Effector CD8-positive, alpha-beta T cell (primary cell): ENCODE measurements at places on chromosomes 1 and 21.

- no peak for DNase-seq
Measured at GRCh38 chr1:172600615-172601014, 58.3 kb upstream of the FASLG start.

DNA sequence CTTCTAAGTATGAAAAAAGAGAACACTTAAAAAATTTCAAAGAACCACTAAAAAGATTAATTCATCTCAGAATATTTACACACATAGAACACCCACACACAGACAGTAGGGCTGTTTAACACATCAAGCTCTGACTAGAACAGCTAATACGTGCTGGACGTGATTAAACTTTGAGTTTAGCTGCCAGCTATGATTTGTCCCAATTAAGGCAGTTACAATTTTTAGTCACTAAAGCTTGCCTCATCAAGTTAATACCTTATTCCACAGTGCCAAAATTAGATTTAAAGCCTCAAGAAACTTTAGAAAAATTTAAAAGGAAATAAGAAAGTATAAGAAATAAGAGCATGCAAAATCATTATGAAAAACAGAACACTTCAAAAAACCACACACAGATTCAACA, 18.9 kb downstream of the SLC16A1 start:
- DNase-seq = no peak

GRCh38 chr1:25072461-25072860, 142.4 kb upstream of the RUNX3 start:
- DNase-seq = no peak

DNA sequence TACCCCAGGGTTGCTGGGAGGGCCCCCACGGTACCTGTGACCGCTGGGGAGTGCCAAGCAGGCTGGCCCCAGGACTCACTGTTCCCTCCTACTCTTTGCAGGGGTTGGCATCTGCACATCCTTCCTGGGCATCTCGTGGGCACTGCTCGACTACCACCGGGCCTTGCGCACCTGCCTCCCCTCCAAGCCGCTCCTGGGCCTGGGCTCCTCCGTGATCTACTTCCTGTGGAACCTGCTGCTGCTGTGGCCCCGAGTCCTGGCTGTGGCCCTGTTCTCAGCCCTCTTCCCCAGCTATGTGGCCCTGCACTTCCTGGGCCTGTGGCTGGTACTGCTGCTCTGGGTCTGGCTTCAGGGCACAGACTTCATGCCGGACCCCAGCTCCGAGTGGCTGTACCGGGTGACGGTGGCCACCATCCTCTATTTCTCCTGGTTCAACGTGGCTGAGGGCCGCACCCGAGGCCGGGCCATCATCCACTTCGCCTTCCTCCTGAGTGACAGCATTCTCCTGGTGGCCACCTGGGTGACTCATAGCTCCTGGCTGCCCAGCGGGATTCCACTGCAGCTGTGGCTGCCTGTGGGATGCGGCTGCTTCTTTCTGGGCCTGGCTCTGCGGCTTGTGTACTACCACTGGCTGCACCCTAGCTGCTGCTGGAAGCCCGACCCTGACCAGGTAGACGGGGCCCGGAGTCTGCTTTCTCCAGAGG, 6.8 kb downstream of the XKR8 start:
- DNase-seq = no peak

DNA sequence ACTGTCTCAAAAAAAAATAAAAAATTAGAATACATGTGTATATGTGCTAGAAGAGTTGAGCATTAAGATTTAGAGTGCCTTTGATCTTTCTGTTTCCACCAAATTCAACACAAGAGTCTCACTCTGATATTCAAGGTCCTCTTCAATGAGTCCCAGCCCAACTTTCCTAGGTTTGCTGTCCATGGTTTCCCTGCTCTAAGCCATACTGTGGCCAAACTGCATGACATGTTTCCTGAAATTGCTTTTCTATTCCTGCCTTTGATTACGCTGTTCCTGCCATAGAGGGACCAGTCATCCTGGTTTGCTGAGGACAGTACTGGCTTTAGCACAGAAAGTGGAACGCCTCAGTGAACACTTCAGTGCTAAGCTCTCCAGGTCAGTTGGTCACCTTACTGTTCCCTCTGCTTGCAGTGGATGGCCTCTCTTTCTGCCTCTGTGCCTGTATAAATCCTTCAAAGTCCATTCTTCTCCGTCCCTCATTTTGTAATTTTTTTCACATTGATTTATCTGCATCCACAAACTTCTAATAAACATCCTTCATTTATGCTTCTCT, 305.9 kb upstream of the PROX1 start:
- no peak for DNase-seq

- DNase-seq = no peak
Measured at GRCh38 chr1:196209983-196210382, 398.3 kb downstream of the KCNT2 start.

DNA sequence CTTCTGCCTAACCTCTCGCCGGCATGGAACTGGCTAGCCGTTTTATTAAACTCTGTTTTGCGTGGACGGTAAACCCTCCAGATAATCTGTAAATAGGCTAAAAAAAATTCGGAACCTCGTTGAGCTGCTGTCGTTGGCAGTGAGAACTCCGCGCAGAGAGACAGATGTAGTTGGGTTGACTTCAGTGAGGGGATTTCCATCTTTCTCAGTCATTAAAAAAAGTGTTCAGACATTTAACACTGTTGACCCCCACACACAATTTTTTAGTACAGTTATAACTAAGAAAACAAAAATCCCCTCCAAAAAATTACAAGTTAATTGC, 464 bp downstream of the PARK7 start:
- DNase-seq = no peak

DNA sequence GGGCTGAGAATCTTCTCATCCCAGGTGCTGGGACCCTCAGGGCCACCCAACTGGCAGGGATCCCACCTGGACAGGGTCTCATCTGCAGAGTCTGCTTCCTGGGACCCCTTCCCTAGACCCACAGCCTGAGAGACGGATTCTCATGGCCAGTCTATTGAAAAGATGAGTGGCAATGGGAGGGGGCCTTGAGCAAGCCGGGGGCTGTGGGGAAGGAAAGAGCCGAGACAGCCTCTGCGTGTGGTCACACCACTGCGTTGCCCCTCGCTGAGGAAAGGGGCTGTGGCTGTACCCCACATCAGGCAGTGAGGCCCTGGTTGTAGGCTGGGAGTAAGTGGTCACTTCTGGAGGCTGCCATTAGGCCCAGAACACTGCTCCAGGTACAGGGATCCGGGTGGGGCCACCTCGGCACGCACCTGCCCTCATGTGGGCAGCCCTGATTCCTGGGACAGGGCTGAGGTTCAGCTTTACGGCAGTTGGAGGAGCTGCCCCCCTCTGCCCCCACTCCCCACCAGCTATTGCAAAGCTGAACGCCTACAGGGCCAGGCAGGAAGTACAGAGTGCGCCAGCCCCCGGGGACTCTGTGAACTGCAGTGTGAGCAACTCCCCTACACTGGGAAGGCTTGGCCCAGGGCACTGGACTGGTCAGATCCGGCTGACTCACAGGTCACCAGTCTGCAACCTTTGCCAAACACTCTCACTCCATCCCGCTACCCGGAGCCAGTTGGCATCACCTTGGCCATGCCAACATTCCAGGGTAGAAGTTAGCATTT, 106.9 kb downstream of the RIPK4 start:
- no peak for DNase-seq

DNA sequence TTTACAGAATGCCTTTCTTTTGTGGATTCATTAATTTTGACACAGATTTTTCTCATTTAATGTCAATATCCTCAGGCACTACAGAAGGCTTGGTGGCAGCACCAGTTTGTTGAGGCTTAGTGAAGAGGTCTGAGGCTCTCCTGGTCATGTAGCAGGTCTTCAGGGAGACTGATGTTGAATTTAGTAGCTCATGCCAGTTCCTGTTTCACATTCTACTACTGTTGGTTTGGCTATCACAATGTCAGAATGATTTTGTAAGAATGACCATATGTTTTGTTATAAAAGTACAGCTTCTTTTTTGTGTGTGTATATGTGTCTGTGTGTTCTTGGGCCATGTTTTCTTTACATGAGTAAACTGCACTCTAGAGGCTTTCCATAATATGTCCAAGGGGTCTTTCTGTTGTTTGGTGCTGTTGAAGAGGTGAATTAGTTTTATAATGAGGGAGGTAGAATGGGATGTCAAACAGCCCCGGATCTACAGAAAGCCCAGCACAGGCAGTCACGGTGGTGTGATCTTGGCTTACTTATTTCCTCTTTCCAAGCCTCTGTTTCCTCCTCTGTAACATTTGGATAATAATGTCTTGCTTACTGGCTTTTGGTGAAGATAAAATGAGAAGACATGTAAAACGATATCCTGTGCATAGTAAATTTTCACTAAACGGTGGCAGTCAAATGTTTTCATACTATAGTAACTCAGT, 32.0 kb downstream of the C1orf21 start:
- DNase-seq = no peak

DNA sequence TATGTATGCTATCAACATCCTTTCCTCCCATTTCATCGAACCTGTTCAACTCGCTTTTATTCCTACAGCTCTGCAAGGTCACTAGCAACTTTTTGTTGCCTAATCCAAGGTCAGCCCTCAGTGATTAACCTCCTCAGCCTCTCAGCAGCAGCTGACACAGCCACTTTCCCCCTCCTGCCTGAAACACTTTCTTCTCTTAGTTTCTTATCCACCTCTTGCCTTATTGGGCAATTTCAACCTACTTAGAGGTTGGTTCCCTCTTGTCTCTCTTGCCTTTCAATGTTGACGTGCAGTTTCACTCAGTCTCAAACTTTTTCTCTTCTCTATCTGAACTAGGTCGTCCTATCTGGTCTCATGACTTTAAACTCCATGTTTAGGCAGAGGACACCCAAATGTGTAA, 156.3 kb downstream of the C1orf94 start:
- DNase-seq = no peak

DNA sequence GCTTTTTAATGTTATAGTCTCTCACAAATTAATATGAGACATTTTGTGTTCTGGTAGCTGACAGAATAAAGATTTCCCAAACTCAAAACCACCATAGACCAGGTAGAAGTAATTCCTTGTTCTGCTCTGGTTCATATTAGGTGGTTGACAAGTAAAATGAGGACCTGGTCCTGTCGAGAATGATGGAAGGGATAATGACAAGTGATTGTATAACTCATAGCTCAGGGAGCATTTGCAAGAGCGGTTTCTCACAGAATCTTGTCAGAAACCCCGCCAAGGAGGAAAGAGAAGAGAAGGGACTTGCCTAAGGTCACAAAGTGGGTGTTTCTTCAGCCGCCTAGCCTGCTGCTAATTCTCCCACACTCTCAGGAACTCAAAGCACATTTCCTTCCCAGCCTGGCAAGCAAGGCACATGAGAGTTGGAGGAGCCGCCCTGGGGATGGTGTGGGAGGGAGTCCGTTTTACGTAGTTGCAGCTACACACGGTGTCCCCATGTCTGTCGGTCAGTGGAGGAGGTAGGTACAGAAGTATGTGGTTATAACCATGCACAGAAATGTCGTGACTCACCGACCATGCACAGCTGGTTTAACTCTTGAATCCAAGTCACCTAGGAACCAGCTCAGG, 46.5 kb downstream of the SAMD13 start:
- no peak for DNase-seq

DNA sequence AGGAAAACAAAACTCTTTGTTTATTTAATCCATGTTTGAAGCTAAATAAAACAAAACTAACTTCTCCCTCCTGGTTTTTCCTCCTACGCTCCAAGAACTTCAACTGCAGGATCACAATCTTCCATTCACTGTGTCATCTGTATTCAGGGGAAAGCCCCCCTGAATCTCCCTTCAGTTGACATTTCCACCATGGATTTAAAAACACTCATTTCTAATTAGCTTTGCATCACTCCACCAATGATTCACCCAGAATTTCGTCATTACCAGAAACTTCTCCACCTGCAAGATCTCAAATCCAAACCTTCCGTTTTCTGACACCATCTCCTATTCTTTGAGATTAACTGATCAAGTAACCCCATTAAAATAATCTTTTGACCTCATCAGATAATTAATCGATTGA, 10.9 kb upstream of the RGS5 start:
- no peak for DNase-seq

- DNase-seq = no peak
Measured at GRCh38 chr1:247681288-247681897, 1.9 kb upstream of the OR13G1 start.

DNA sequence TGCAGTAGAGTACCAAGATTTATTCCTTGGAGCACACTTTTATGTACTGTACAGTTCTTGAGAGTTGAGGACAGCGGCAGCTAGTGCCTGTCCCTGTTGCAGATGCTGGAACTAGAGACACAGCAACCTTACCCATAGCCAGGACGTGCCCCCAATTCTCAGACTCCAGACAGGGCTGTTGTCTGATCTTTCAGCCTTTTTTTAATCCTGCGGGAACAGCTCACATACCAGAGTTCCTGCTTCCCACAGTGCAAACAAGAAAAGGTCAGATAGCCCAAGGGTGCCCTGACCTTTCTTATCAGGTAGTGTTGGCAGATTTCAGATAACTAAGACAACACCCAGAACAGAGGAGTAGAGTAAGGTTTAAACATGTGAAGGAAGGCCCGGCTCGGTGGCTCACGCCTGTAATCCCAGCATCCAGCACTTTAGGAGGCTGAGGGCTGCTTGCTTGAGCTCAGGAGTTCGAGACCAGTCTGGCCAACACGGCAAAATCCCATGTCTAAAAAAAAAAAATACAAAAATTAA, 78.5 kb downstream of the DOP1B start:
- no peak for DNase-seq

DNA sequence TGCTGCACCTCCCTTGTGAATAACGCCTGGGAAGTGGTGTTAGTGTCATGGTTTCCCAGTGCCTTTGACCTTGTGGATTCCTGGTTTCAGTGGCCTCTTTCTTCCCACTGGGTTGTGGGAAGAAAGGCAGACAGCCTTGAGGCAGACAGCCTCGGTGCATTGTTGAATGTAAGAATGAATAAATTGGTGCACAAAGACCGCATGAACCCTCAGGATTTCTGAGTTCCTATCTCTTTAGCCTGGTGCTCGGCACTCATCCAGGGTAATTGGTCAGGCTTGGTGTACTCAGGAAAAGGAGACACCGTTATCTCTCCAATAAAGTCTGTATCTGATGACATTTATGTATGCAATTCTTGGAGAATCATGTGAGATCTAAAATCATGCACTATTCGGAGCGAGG, 5.1 kb downstream of the ZNF362 start:
- DNase-seq = no peak

DNA sequence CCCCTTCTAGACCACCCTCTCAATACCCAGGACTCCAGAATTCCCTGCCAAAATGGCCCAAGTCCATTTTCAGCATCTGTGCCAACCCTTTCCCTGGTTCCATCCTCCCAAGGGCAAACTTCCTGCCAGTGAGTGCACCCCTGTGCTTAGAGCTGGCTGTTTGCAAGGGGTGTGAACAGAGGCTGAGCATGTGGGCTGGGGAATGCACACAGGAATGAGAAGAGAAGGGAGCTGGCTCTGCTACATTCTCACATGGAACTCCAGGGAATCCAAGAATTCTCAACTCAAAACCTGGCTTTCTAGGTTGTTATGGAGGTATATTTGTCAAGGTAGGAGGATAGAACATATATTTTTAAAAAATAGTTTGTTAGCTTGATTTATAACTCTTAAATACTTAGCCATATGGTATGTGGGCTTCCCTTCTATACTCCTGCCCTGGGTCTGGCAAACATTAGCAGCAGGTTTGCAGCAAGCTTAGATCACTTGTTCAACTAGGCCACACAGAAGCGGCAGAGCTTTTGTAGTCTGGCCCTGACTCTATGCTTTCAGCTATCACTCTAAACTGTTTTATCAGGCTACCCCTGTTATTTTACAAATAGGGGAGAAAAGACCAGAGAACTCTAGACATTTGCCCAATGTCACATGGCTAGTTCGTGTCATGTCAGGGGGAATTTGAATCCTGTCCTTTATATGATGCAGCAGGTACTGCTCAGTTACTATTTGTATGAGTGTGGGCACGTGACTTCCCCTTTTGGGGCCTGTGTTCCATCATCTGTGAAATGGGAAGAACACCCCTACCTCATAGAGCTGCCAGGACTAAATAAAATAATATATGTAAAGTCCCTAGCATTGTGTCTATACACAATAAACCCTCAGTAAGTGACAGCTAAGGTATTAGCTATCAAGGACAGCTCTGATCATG, 8.1 kb upstream of the STMN1 start:
- DNase-seq = no peak
